ENCODE measurements at places on chromosomes 6 and 20.

DNA sequence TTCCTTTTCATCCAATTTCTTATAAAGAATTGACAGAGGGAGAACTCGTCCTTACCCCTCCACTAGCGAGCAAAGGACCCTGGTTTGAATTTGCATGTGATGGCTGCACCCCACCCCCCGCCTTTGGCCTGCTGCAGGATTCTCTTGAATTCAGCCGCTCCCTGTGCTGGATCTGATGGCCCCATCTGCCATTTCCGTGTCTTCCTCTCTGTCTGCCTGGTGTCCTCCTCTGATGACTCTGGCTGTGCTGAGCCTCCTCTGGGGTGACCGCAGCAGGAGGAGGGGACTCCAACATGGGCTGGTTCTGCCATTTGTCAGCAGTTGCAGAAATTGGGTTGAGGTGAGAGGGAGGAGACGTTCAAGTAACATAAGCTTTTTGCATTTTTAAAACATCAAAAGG, 188.8 kb downstream of the DLL1 start:
- DNase-seq: no peak

DNA sequence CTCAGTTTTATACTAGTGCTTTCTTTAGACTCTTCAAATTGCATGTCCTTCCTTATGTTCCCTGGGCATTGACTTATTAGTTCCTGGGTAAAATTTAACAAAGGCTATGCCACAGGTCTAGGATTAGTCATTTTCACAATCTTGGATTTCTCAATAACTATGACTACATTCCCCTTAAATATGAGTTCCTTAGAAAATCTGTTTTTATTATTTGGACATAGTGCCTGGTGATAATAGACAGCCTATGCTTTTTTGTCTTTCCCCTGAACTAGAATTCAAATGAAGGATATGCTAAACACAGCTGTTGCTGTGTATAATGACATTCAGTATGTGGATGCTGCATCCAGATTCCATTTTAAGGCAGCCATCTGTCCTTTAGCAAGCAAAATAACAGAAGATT, 1252.8 kb upstream of the GJE1 start:
- no peak for DNase-seq

- no peak for DNase-seq
Measured at GRCh38 chr6:2782356-2782708, 17.1 kb downstream of the WRNIP1 start.

- no peak for DNase-seq
Measured at GRCh38 chr20:53888510-53888909, 181.9 kb downstream of the BCAS1 start.

- DNase-seq: no peak
Measured at GRCh38 chr20:45951925-45952834, 17.7 kb downstream of the PCIF1 start.

DNA sequence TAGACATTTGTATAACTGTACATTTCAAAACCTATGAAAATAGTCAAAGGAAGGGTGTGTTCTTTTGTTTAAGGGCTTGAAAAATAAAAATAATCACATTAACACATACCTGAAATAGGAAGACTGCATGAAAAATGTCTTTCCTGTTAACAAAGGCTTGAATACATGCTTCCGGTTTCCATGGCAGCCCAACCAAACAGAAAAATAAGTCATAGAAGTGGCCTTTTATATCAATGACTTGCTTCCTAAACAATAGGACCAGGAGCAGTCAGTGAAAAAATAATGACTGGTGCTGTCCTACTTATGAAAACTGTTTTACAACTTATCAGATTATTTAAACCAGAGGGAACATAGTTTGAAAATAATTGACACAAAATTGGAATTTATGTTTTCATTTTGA, 412.6 kb upstream of the PLCB4 start:
- no peak for DNase-seq

GRCh38 chr20:23634985-23635767, 2.6 kb downstream of the CST3 start:
- DNase-seq: no peak

GRCh38 chr6:38193051-38193450, 373.5 kb downstream of the ZFAND3 start:
- no peak for DNase-seq

GRCh38 chr20:22931653-22932608, 103.2 kb upstream of the SSTR4 start:
- no peak for DNase-seq

GRCh38 chr6:32844839-32845383, 1.1 kb upstream of the PSMB8 start:
- DNase-seq: no peak

DNA sequence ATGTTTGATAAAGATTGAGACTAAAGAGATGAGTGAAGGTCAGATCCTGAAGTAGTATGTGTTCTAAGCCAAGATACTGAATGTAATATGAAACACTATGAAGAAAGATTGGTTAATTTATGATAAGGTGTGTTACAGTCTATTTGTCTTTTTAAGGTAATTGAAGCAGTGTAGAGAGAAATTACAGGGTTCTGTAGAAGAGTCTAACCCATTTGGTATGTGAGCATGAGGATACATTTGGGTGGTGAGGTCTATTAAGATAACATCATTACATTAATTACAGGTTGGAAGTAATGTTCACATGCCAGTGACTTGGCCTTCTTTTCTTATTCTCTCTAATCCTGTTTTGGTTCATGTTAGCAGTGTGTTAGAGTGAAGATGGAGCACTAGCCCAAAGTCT, 61.4 kb downstream of the AFDN start:
- no peak for DNase-seq

GRCh38 chr20:3847429-3847940, 851 bp downstream of the MAVS start:
- no peak for DNase-seq

DNA sequence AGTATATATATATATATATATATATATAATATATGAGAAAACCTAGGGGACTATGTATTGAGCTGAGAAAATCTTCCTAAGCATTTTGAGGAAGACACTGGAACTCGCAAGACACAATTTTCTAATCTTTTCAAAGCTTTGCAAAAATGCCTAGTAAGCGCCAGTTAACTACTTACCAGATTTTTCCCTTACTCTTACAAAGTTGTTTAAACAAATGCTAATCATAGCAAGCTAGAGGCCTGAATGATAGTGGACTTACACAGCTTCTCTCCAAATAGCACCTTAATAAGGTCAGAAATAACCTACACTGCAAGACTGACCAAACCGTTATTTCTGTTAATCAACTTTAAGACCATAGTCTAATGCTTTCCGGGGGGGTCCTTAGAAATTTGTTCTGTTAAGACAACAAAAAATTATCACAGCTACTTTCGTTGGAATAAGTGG, 56.1 kb upstream of the HFE start:
- no peak for DNase-seq

- DNase-seq: no peak
Measured at GRCh38 chr20:22063753-22064152, 358.3 kb downstream of the PAX1 start.

DNA sequence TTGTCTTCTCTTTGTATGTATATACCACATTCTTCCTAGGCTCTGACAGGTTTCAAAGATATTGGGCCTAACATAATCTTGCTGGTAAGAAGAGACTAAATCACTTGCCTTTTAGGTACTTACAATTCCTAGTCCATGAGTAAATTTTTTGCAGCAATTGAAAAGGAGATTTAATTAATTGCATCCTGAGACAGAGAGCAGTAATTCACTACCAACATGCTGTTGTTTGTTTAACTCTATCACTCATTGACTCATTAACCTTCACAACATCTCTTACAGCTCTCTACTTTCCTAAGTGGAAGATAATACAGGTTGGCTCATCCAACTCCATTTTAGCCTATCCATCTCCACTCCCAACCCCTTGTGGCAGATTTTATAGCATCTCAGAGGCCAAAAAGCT, 280.4 kb downstream of the ALDH8A1 start:
- no peak for DNase-seq

DNA sequence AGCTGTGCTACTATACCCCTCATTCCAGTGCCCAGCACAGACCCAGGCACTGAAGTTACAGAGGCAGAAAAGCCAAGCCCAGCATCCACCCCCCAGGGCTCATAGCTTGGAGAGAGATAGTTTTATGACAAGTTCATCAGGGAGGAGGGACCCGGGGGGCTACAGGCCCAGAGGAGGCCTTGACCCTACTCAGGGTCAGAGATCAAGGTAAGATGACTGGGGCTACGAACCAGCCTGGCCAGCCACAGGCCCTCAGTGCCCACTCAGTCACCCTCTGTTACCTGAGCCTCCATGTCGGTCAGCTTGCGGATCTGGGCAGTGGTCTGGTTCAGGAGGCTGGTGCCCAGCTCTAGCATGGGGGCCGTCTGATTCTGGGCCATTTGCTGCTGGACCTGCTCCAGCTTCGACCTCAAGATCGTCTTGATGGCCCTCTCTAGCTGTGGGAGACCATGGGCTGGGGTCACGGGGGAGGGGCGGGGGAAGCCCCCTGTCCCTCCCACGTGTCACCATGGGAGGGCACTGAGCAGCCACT, 26.1 kb downstream of the ANGPT4 start:
- no peak for DNase-seq

GRCh38 chr6:136425793-136426192, 124.4 kb downstream of the MAP7 start:
- no peak for DNase-seq

- DNase-seq: no peak
Measured at GRCh38 chr6:15580326-15580725, 82.5 kb downstream of the DTNBP1 start.

GRCh38 chr20:23533161-23533560, 35.1 kb downstream of the CST9L start:
- DNase-seq: no peak

DNA sequence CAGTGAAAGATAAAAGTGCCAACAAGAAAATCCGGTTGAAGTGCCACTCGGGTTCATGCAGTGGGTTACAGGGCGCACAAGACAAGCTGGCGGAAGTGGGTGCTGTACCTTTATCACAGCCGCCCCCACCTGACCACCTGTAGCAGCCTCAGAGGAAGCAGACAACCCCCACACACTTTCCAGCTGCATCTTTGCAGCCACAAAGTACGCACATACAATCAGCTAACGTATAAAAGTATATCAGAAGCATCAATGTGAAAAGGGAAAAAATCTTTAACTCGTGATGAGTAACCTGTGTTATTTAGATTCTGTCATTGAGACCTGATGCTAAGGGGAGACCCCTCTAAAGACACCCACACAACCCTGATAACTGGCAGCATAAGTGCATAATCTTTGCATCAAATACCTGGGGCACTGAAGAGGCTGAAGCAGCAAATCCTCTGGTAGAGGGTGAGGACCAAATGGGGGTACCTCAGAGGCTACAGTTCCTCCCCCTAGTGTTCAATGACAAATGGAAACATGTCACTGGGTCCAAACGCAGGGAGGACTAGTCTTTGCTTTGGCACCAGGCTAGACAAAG, 22.1 kb downstream of the BACH2 start:
- DNase-seq: no peak

DNA sequence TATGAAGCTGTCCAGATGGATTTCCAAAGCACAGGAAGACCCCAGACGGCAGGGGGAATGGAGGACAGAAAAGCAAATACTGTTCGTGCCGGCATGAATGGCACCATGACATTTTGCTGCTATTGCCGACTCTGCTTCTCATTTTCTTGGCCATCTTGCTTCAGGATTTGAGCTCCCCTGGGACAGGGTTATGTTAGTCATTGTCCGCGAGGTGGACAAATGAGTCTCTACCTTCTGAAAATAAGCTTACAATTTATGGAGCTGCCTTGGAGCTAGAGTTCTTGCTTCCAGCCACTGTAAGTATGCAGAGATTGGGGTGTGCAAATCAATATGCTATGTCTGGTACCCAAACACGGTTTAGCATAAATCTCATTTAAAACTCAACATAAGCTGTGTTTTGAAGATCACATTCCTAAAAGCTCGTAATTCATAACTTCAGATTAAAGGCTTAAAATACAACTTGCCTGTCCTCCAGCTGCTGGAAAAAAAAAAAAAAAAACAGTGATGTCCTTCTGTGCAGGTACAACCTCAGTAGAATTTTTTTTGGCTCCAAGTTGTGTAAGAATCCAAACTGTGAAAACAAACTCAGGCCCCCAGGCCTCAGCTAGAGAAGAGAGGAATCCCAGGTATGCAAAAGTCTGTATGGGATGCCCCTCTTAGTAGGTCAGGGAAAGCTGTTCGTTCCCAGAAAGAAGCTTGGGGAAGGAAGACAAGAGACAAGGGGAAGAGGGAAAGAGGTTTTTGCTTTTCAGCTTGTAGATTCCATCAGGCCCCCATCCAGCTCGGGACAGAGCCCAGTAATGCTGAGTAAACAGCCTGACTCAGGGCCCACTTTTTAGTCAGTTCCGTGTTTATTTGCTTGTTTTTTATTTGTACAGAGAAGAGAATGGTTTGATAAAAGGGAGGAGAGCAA, 184.2 kb upstream of the FOXA2 start:
- DNase-seq: no peak

- no peak for DNase-seq
Measured at GRCh38 chr6:2651961-2652360, 98.8 kb downstream of the MYLK4 start.

- peak; percentile 86 for DNase-seq
Measured at GRCh38 chr20:17965042-17965697, 3.4 kb downstream of the SNX5 start.

- DNase-seq: no peak
Measured at GRCh38 chr6:41272591-41273240, 13.8 kb downstream of the TREM1 start.

GRCh38 chr6:6771964-6772363, 183.4 kb downstream of the LY86 start:
- DNase-seq: no peak

DNA sequence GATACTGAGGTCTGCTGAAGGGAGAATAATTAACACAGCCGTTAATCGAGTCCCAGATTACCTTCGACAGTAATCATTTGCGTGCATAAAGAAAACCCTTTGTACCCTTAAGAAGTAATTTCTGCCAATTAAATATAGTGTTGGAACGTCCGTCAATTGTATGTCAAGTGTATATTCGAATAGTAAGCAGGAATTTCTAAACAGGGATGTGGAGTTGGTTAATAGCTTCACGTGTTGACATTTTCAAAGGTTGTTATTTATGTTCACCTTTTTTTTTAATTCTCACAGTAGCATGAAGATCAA, 798 bp upstream of the SNAP91 start:
- DNase-seq: no peak

- no peak for DNase-seq
Measured at GRCh38 chr6:106787327-106788196, 158.2 kb downstream of the QRSL1 start.

DNA sequence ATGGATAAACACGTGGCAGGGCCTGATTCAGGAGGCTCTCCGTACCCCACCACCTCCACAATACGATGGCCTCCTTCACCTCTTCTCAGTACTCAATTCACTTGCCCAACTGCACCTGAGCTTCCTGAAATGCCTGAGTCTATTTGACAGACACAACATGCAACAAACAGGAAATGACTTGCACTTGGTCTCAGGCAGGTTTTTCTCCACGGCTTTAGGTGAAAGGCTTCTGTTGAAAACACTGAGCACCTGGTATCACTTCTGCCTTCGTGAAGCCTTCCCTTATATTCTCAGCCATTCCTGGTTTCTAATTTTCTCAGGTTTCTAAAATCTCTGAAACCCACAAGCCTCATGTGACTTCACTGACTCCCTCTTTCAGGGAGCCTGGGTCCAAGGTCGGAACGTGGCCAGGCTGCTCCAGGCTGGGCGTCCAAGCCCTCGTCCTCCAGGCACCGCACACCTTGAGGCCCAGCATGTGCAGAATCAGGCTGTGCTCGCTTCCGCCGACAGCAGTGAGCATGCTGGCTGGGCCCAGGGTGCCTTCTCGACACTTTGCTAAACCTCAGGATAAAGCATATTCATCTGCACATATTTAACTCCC, 34.7 kb downstream of the TAF4 start:
- DNase-seq: no peak

- DNase-seq: peak; percentile 43
Measured at GRCh38 chr6:6557886-6558285, 30.6 kb upstream of the LY86 start.

GRCh38 chr20:63591786-63592355, 17.8 kb upstream of the HELZ2 start:
- no peak for DNase-seq
